ENCODE measurements at places on chromosomes 13 and 19.

DNA sequence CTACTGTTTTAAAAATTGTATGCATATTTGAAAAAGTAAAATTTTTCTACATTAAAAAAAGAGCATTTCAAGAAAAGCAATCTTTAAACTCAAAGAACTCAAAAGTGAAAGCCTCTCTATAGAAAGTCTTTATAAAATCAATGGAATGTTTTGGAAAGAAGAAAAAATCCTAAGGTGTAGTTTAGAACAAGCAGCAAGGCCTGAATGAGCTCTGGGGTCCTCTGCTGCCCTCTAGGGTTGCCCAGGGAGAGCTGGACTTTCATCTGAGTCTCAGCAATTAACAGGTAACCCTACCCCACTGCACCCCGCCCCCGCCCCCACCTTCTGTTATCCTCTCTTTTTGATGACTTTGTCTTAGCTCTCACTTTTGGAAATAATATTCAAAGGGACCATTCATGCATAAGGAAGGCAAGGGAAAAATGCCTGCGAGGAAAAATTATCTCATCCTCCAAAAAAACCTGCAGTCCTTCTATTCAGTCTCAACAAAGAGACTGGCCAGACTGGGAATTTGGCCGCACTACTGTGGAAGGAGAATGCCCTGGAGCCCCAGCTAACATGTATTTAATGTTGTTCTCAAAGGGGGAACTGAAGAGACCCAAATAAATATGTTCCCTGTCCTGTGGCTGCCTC is 24.1 kb downstream of the SLC25A30 start:
- peak; percentile 32 for DNase-seq

- DNase-seq, result no peak
Measured at GRCh38 chr19:53076984-53077383, 26.2 kb downstream of the ZNF160 start.

GRCh38 chr13:101092985-101093384 is 323.3 kb downstream of the NALCN start:
- no peak for DNase-seq

GRCh38 chr19:2387367-2388288 is 27.6 kb downstream of the TMPRSS9 start:
- DNase-seq, result no peak

GRCh38 chr13:37074703-37075102 is 15.2 kb upstream of the SUPT20H start:
- DNase-seq, result no peak

DNA sequence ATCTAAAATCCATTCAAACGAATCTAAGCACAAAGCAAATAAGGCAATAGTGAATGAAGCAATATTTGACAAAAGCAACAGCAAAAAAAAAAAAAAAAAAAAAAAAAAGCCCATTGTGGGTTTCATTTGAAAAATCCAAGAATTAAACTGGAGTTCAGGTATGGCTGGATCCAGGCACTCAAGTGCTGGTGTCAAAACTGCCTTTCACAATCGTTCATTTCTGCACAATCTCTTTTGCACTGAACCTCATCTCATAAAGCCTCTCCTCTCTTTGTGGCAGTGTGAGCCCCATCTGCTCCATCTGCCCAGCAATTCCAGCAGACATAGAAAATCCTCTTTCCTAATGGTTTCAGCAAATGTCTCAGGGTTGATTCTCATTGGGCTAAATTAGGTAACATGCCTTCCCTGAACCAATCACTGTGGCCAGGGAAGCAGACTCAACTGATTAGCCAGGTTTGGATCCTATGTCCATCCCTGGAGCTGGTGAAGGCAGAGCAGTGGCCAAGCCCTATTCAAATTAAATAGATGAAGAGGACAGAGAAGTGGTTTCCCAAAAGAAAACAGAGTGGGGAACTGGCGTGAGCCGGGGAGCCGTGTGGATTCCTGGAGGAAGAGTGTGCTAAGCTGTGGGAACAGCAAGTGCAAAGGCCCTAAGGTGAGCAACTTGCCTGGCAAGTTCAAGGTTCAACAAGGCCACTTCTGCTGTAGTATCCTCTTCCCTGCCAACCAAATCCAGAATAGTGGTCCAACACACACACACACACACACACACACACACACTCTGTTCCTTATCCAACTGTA is 1.2 kb upstream of the HIF3A start:
- no peak for DNase-seq

- no peak for DNase-seq
Measured at GRCh38 chr13:71661921-71662320, 205.1 kb downstream of the DACH1 start.

DNA sequence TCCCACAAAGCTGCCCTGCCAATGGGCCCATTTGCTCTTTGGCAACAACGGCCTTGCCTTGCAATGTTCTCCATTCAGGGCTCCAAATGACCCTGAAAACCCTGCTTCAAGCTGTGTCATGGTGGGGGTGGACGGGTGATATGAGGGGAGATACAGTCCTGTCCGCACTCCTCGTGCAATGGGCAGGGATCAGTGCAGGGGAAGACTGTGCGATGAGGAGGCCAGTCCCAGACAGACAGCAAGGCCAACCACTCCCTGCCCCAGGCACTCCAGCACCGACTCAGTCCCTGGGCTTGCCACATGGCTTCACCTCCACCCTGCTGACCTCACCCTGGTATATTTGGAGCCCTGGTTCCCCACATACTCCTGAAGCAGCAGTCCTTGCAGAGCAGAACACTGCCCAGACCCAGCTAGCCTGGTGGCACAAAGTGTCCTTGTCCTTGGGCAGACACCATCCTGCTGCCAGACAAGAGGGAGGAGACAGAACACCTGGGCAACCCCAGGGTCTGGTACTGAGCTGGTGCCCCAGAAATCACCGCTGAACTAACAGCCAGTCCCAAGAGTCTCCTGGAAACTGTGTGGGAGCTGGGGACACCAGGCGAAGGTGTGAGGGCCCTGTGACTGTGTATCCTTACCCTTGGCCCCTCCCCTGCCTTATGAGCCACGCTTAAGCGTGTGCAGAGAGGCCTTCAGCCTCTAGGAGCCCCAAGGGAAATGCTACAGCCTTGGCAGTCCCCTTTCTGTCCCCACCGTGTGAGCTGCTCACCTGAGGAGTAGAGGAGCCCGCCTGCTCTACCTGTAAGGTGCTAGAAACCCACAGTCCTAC is 9.1 kb upstream of the SLC35E1 start:
- no peak for DNase-seq

DNA sequence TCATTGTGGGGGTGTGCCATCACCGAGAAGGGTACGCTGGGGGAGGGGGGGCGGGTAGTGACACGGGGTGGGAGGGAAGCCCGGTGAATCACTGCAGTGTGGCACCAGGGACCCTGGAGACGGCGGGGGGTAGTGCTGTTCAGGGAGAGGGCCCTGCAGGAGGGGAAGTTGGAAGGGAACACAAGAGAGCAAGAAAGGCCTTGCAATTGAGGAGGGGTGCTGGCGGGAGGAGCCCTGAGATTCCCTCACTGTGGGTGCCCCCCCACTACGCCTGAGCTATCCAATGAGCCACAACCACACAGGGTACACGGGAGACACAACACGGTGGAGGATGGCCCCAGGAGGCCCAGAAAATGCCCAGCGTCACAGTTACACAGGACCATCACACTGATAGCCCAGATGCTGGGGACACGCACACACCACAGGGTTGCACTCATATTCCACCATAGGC is 516 bp upstream of the ATP1A3 start:
- DNase-seq, result no peak

DNA sequence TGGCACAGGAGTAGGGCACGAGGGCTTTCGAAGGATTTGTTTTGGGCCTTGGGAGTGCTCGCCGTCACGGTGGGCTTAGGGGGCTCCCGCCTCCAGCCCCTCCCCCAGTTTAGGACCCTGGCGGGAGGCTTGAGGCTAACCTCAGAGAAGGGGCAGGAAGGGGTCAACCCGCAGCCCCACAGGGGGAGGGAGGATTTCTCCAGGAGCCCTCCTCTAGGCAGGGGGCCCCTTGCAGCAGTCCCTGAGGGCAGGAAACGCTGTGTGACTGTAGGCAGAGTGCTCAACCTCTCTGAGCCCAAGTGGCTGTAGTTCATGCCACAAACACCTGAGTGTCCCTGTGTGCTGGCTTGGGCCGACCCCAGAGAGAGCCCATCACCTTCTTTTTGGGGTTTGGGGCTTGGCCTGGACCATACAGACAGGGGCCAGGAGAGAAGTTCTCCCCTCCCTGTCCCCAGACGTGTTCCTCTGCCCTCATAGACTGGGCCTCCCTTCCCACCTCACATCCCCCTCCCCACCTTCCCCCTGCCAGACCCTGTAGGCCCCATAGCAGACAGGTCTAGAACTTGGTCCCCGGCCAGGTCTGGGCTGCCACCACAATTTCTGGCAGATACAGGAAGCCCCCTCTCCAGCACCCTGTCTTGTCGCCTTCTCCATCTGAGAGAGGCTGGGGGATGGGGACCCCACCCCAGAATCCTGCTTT is 8.1 kb downstream of the ISYNA1 start:
- DNase-seq, result no peak

GRCh38 chr19:34461375-34462100 is 20.0 kb upstream of the WTIP start:
- DNase-seq, result no peak

DNA sequence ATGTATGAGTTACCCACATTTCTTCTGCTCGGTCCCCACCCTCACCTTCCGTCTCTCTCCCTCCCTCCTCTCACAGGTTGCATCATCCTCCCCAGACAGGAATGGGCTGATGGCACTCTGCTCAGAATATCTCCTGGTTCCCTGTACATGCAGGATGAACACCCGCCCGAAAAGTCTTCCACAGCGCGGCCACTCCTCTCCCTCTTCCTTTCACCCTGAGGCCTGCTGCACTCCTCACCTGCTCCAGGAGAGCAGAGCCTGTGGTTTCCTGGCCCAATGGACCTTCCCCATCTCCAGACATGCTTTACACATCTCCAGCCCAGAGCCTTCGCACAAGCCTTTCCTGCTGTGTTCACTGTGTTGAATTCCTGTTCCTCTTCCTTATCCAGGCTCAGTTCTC is 40.9 kb downstream of the GSX1 start:
- no peak for DNase-seq

- DNase-seq, result no peak
Measured at GRCh38 chr19:29745253-29745652, 30.2 kb upstream of the C19orf12 start.

DNA sequence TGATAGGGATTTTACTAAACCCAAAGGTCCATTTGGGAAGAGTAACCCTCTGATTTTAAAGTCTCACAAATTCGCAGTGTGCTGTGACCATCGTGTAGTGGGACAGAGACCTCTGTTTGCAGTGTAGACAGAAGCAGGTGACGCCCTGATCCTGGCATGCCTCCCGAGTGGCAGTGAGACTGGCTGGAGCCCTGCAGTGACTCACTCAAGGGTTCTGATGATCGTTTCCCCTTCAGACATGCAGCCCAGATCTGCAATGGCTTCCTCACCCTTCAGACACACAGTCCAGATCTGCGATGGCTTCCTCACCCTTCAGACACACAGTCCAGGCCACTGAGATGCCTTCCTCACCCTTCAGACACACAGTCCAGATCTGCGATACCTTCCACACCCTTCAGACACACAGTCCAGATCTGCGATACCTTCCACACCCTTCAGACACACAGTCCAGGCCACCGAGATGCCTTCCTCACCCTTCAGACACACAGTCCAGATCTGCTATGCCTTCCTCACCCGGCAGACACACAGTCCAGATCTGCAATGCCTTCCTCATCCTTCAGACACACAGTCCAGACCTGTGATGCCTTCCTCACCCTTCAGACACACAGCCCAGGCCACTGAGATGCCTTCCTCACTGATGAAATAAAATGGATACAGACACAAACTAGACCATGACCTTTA is 125.2 kb downstream of the ATP11A start:
- no peak for DNase-seq

DNA sequence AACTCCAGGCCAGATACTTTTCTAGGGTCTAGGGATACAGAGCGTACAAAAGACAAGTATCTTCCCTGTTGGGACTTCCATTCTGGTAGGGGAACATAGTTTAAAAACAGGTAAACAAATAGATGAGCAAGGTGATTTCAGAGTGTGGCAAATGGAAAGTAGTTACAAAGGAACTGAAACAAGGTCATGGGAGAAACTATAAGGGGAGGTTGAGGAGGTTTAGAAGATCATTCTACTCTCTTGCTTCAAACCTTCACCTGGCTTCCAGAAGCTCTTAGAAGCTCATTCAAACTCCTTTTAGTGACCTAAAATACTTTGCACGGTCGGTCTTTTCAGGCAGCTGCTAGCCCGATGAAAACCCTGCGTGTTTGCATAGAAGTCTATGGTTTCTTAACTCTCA is 9.1 kb downstream of the FFAR2 start:
- no peak for DNase-seq

- no peak for DNase-seq
Measured at GRCh38 chr19:5285955-5286354, 54.7 kb downstream of the PTPRS start.

GRCh38 chr19:8370176-8371010 is 6.4 kb downstream of the ANGPTL4 start:
- DNase-seq, result no peak

GRCh38 chr13:38496917-38497316 is 147.3 kb downstream of the UFM1 start:
- no peak for DNase-seq

- no peak for DNase-seq
Measured at GRCh38 chr13:59451236-59451635, 712.5 kb downstream of the DIAPH3 start.

- no peak for DNase-seq
Measured at GRCh38 chr13:29535663-29536655, 59.5 kb downstream of the SLC7A1 start.

GRCh38 chr19:32809754-32810153 is 59.8 kb downstream of the SLC7A9 start:
- no peak for DNase-seq

- DNase-seq, result peak; percentile 38
Measured at GRCh38 chr19:17076543-17076991, 990 bp downstream of the MYO9B start.

DNA sequence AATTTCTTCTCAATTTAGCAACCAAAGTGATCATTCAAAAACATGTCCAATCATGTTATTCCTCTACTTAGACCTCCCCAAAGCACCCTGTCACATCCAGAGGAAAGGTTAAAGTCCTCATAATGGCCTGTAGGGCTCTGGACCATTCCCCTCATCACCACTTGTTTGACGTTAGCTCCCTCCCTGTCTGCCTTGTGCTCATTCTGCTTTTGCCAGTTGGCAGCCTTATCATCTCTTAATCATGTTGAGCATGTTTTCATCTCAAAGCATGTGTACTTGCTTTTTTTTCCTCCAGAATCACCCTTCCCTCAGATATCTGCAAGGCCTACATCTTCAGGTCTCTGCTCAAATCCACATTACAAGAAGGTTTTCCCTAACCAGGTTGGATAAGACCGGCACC is 25.9 kb downstream of the UBAC2 start:
- DNase-seq, result no peak

GRCh38 chr19:50178320-50178719 is 15.2 kb upstream of the IZUMO2 start:
- no peak for DNase-seq

- no peak for DNase-seq
Measured at GRCh38 chr19:58573658-58574164, 576 bp upstream of the MZF1 start.

GRCh38 chr19:17829855-17830566 is 8.7 kb upstream of the INSL3 start:
- no peak for DNase-seq

- no peak for DNase-seq
Measured at GRCh38 chr19:29735829-29736228, 20.8 kb upstream of the C19orf12 start.

Measured in activated CD4-positive, alpha-beta T cell treated with anti-CD3 and anti-CD28 coated beads, Interleukin-2, amount 50 U/mL, for 48 hours (primary cell).